ENCODE measurements at places on chromosomes 16 and 17.

- no peak for DNase-seq
Observed at GRCh38 chr16:5621826-5622225, 524.2 kb upstream of the EEF2KMT start.

GRCh38 chr17:49455272-49455861 is 39.7 kb upstream of the NGFR start:
- DNase-seq = peak; percentile 49

DNA sequence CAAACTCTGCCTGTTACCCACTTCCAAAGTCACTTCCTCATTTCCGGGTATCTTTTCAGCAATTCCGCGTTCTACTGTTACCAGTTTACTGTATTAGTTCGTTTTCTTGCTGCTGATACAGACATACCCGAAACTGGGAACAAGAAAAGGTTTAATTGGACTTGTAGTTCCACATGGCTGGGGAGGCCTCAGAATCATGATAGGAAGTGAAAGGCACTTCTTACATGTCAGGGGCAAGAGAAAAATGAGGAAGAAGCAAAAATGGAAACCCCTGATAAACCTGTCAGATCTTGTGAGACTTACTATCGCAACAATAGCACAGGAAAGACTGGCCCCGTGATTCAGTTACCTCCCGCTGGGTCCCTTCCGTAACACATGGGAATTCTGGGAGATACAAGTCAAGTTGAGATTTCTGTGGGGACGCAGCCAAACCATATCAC is 30.9 kb downstream of the PAFAH1B1 start:
- no peak for DNase-seq

- no peak for DNase-seq
Observed at GRCh38 chr17:78889531-78889930, 13.5 kb downstream of the CEP295NL start.

GRCh38 chr17:29663155-29663554 is 40.4 kb upstream of the CORO6 start:
- DNase-seq = peak; percentile 17

- no peak for DNase-seq
Observed at GRCh38 chr16:81879625-81880024, 100.5 kb downstream of the PLCG2 start.

- no peak for DNase-seq
Observed at GRCh38 chr16:5560084-5560483, 462.5 kb upstream of the EEF2KMT start.

DNA sequence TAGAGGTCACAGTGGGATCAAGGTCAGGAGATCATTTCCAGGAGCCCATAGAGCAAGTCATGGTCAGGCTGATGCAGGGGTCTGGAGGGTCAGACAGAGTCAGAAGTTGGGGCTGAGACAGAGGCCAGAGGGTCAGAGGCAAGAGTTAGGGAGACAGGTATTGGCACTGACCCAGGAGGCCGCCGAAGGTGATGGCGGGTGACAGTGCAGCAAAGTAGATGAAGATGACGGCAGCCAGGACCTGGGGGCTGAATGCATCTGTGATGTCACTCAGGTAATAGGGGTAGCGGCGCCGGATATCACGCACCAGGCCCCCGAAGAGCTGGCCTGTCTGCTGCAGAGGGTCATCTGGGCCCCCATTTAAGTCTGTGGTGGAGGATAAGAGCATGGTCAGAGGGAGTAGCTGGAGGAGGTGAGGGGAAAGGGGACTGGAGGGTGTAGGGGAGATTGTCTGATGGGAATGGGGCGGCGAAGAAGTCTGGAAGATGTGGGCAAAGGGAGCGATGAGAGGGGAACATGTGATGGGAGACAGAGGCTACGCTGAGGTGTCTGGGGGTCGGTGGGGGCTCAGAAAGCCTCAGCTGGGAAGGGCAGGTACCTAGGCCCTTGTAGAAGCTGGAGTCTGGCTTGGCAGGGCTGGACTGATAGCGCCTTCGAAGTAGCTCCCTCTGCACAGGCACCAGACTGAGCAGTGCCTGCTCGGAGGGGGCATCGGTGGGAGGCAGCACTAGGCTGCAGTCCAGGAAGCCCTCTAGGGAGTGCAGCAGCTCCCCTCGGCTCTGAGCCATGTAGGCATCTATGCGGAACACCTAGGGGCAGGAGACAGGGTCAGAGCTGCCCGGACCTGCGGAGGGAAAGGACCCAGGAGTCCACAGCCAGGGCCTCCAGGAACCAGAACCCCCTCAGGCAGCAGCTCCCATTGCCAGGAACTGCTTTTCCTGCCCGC is 9.8 kb downstream of the SLC4A1 start:
- no peak for DNase-seq

- DNase-seq = no peak
Observed at GRCh38 chr16:68013440-68013839, 2.3 kb downstream of the DPEP2NB start.

GRCh38 chr16:54923055-54923473 is 7.6 kb upstream of the IRX5 start:
- no peak for DNase-seq

- DNase-seq = no peak
Observed at GRCh38 chr16:5336941-5337340, 239.3 kb upstream of the EEF2KMT start.

- DNase-seq = no peak
Observed at GRCh38 chr17:38910325-38910724, 15.1 kb upstream of the LASP1NB start.

GRCh38 chr16:12771341-12771798 is 32.3 kb downstream of the CPPED1 start:
- DNase-seq = no peak

DNA sequence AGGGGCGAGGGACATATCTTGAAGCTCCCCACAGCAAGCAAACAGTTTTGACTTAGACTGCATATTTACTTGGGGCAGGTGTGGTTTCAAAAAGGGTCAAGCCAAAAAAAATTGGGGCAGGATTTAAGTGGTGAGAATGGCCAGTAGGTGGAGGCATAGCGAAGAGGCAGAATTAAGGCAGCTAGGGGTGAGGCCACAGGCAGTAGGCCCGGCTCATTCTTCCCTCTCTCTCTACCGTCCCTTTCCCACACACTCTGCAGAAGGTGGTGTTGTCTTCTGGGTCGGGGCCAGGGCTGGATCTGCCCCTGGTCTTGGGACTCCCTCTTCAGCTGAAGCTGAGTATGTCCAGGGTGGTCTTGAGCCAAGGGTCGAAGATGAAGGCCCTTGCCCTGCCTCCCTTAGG is 2.6 kb downstream of the SHBG start:
- DNase-seq = peak; percentile 69

DNA sequence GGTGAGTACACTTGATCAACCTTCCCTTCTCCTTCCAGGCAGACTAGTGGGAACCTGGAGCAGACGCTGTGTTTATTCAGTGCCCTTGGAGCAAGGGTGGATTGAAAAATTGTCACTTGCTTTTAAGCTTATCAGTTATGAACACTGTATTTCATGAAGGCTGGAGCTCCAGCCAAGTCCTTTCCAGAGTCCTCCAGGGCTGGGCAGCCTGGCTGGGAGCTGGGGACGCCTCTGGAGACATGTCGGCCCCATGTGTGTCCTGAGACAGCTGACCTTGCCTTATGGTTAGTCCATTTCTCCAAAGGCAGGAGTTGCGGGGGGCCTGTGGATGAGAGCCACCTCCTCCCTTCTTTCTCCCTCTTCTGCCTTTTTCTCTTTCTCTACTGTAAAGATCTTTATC is 67.0 kb downstream of the RAP1GAP2 start:
- DNase-seq = no peak

DNA sequence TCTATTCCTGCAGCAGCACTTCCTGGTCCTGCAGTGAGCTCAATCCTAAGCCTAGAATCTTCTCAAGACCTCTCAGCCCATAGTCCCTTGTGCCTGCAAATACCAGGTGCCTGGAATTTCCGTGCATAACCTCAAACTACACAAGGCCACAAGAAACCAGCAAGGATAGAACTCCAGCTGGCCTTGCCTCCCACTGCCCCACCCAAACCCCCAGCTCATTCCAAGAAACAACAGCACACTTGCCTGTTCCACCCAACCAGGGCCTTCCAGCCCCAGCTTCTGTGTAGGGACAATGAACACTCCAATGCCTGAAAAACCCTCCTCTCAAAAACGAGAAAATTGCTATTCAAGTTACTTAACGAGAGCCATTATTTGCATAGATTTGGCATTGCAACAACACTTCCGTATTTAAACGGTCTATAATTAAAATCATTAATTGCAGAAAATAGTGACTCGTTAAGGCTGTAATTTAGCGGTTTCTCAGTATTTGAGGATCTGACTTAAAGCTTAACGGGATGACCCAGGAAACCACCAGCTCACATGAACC is 147.0 kb downstream of the C16orf78 start:
- DNase-seq = no peak

GRCh38 chr17:64774888-64775540 is 112.9 kb upstream of the SMURF2 start:
- no peak for DNase-seq

DNA sequence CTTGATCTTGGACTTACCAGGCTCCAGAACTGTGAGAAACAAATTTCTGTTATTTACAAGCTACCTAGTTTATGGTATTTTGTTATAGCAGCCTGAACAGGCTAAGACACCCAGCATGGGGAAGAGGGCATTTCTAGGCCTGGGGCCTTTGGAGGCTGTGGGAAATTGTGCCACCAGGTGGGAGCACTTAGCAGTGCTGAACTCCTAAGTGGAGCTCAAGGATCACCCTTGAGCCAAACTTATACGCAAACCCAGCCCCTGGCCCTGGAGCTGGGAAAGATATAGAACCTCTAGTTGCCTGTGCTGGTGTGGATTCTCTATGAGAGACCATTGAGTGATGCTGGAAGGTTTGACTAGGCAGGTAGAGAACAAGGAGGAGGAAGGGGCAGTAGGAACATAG is 36.1 kb downstream of the MIS12 start:
- DNase-seq = no peak

- no peak for DNase-seq
Observed at GRCh38 chr17:31310886-31311285, 3.0 kb downstream of the EVI2B start.

GRCh38 chr17:66466840-66467367 is 164.5 kb downstream of the PRKCA start:
- DNase-seq = peak; percentile 95

GRCh38 chr16:3484318-3485096 is 10.8 kb downstream of the C16orf90 start:
- DNase-seq = no peak

- DNase-seq = no peak
Observed at GRCh38 chr17:60247836-60248461, 98.2 kb downstream of the CA4 start.

GRCh38 chr17:42276359-42276608 is at the start of gene STAT5B:
Gene STAT5B, minus strand, starts transcription at chr17:42276391. Its CDS starts 44,264 bp downstream, at chr17:42232127.
- DNase-seq = peak; percentile 89

- peak; percentile 78 for DNase-seq
Observed at GRCh38 chr17:41530062-41531048, 2.2 kb upstream of the KRT19 start.

GRCh38 chr17:49486012-49486641 is 9.0 kb upstream of the NGFR start:
- no peak for DNase-seq

DNA sequence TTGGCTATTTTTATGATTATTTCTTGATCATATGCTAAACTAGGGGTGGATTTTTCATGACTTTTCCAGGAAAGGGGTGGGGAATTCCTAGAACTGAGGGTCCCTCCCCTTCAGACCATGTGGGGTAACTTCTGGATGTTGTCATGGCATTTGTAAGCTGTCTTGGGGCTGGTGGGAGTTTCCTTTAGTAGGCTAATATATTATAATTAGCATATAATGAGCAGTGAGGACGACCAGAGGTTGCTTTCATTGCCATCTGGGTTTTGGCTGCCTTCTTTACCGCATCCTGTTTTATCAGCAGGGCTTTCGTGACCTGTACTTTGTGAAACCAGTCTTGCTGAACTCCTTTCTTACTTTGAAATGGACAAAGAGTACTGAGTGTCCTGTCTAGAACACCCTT is 40.4 kb upstream of the ABCA5 start:
- no peak for DNase-seq

DNA sequence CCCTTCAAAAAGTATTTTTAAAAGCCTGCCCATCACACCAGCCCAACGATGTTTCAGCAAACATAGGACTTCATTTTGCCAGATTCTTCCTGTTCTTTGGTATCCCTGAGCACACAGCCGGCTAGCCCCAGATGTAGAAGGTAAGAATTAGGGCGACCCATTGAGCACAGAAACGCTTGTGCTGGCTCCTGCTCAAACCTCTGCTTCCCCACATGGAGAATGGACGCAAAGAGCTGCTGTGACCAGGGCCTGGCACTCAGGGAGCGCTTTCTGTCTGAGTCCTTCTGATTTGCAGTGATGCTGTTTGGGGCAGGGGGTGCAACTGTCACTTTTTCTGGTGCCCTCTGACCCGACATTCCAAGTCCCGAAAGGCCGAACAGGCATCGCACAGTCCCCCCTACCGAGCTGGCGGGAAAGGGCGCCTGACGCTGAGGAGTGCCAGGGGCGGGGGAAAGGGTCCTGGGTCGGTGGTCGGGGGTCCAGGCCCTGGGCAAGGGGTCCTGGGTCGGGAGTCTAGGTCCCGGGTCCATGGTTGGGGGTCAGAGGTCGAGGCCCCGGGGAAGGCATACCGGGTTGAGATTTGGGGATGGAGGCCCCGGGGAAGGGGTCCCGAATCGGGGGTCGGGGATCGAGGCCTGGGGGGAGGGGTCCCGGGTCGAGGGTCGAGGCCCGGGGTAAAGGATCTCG is 930 bp downstream of the CHMP1A start:
- DNase-seq = no peak

DNA sequence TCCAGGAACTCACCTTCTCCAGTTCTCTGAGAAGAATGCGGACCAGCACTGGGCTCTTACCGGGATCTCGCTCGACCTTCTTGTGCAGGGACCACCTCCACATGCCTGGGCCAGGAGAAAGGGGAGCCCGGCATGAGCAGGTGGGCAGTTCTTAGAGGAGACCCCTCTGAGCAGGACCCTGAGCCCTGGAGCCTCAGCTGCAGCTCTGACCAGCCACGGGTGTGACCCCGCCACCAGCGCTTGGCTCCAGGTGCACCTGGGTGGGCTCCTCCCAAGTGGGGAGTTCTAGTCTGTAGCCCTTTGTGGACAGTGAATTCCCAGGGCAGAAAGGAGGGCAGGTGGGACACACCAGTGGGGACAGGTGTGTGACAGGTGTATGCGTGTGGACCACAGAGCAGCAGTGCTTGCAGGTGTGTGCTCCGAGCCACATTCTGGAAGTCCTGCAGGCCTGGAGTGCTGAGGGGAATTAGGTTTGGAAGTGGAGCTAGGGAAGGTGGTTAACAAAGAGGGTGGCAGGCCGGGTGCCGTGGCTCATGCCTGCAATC is 28.9 kb downstream of the PIK3R6 start:
- no peak for DNase-seq

DNA sequence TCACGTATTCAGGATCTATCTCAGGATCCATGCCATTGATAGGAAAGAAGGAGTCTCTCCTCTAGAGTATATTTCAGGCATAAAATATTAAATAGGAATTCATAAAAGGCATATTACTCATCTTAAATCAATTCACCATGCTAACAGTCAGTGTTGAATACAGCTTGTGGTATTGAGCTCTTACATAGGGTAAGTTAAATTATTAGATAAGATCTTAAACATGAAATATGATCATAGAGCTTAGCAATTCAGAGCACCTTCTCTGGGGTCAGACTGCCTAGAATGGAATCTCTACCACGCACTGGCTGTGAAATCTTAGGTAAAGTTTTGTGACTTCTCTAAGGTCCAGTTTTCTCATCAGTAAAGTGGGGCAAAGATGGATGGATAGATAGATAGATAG is 20.7 kb downstream of the MARCHF10 start:
- DNase-seq = no peak

GRCh38 chr17:75516619-75517296 is 430 bp downstream of the TSEN54 start:
- no peak for DNase-seq

- no peak for DNase-seq
Observed at GRCh38 chr16:5575646-5576245, 478.2 kb upstream of the EEF2KMT start.

Measured in AG08395 (cell line).